SW 1271 (cell line): ENCODE measurements at places on chromosomes 5 and 9.

DNA sequence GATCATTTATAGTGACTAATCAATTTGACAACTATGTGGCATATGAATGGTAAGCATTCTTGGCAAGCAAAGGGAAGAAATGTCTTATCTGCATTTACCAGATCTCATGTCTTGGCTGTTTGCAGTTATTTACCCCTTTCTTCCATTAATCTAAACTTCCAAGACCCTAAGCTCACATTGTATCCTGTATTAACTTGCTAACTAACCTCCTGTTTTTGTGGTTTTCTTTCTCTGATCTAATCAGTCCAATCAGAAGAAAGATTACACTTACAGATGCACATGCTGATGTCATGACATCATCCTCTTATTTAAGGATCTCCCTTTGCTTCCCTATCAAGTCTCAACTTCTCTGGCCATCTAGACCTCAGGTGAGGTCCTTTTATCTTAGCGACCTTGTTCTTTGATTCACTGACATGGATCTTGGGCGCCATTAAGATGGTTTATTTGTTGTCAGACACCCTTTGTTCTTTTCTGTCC is 95.5 kb downstream of the F2RL2 start:
- no peak for DNase-seq

GRCh38 chr5:173395257-173395932 is 67.2 kb upstream of the STC2 start:
- no peak for DNase-seq

- DNase-seq, result no peak
Measured at GRCh38 chr9:125508249-125508648, 198.8 kb downstream of the MAPKAP1 start.

DNA sequence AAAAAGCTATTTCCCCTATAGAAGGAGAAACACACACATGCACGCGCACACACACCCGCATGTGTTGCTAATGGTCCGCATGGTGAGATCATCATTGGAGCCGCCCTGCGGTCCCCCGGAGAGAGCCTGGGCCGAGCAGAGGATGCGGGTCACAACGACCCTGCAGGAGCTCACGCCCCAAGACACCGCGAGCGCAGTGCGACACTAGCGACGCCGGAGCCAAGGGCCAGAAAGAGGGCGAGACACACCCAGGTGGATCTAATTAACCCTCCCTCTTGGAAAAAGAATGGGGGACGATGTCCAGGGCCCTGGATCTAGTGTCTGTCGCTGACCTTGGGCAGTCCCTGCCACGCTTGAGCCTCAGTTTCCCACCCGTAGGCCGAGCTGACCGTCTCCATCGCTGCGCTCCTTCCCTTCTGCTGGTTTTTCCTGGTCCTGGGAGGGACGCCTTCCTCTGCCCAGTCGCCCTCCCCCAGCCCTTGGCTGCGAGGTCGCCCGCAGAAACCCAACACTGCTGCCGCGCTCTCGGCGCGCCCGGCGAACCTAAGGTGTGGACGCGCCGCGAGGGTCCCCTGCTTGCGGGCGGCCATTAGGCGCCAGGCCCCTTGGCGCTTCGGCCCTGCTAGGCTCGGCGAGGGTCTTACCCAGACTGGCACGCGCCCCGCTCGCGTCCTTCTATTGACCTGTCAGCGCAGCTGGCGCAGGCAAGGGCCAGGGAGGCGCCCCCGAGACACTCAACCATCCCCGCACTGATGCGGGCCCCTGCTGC is 47.5 kb upstream of the RNF20 start:
- no peak for DNase-seq

DNA sequence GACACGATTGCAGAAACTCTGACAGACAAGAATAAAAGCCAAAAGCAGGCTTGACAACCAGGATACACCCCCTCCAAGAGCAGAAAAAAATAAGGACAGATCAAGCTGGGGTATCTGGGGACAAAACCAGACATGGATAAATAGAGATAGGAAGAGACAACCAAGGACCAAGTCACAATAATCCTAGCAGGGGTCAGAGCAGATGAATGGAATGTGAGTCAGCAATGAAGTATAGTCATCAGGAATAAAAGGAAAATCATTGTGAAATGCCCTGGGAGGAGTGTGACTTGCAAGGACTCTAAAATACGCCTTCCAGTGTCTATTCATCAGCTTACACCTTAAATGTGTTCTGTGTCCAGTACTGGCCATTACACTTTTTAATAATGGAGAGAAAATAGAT is 206.8 kb downstream of the CAAP1 start:
- DNase-seq, result no peak

GRCh38 chr5:56412601-56413379 is 179.7 kb upstream of the ANKRD55 start:
- no peak for DNase-seq

DNA sequence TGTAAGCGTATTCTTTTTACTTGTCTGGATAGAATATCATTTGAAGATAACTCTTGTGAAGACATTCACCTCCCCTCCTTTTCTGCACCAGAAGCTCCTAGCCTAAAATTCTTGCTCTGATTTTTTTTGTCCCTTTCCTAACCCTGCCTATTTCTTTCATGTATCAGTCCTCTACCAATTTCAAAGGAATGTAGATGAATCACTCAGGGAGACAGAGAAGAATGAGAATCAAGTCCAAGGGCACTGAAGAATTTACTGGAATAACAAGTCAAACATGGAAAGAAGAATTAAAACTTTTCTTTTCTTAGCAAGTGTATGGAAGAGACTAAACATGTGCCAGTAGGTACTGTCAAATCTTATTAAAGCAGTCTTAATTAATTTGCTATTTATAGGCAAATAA is 618.7 kb downstream of the DNAH5 start:
- no peak for DNase-seq

DNA sequence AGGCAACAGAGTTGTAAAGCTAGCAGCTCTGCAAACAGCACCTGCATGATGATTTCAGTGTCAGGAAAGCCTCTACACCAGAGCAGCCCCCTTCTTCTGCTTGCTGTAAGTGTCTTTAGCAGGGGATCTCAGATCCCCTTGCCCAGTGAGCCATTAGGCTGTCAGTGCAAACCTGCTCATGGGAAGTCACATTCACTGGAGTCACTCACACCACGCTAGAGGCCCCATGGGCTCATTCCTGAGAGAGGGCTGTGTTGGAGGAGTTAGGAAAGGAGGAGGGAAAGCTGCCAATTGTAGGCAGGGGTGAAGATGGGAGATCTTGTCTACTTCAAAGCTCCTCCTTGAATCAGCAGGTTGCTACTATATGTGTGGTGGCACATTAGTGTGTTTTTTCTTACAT is 275.2 kb downstream of the SMARCA2 start:
- DNase-seq, result no peak

- DNase-seq, result no peak
Measured at GRCh38 chr5:91706785-91707520, 323.8 kb upstream of the ARRDC3 start.

- DNase-seq, result no peak
Measured at GRCh38 chr9:89659891-89660685, 55.3 kb downstream of the GADD45G start.

- DNase-seq, result no peak
Measured at GRCh38 chr5:77841616-77842015, 65.5 kb upstream of the TBCA start.

- no peak for DNase-seq
Measured at GRCh38 chr9:4371108-4371507, 71.2 kb upstream of the GLIS3 start.

DNA sequence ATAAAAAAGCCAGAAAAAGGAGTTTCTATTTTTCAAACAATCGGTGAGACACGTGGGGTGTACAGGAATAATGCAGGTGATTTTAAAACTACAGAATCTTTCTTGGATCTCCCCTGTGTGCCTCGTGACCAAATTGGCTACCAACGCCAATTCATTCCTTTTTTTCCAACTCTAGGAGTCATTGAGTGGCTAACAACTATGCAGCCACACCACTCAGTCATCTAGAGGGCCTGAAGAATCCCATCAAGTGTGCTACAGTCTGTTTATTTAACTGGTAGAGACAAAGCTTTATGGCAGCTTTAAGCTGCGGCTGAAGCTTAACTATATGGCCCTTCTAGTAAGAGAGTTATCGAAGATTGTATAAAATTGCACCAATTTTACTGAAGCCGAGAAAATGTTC is 113.1 kb upstream of the NIPBL start:
- no peak for DNase-seq

GRCh38 chr5:75463726-75464125 is 47.7 kb downstream of the CERT1 start:
- no peak for DNase-seq

- no peak for DNase-seq
Measured at GRCh38 chr9:36249189-36249588, 9.1 kb downstream of the GNE start.

DNA sequence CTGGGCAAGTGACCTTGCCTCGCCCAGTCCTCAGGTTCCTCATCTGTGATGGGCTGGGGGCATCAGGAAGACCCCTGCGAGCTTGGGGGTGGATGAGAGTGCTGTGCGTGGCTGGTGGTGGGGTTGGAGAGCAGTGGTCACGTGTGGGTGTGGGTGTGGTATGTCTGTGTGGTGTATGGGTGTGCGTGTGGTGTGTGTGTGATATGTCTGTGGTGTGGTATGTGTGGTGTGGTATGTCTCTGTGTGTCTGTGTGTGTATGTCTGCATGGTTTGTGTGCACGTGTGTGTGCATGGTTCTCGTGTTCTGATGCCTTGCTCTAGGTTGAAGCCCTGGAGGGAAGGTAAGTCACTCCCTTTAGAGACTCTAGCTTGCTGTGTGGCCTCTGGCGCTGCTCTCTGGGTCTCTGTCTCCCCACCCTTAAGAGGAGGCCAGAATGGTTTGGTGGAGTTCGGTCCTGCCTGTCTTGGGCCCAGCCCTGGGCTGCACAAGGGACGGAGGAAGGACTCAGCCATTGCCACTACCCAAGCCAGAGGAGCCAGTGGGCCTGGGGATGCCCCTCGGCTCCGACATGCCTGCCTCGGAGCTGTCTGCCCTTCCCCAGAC is 87.0 kb downstream of the RXRA start:
- DNase-seq, result no peak

- DNase-seq, result no peak
Measured at GRCh38 chr5:2302169-2302568, 419.4 kb upstream of the IRX4 start.

DNA sequence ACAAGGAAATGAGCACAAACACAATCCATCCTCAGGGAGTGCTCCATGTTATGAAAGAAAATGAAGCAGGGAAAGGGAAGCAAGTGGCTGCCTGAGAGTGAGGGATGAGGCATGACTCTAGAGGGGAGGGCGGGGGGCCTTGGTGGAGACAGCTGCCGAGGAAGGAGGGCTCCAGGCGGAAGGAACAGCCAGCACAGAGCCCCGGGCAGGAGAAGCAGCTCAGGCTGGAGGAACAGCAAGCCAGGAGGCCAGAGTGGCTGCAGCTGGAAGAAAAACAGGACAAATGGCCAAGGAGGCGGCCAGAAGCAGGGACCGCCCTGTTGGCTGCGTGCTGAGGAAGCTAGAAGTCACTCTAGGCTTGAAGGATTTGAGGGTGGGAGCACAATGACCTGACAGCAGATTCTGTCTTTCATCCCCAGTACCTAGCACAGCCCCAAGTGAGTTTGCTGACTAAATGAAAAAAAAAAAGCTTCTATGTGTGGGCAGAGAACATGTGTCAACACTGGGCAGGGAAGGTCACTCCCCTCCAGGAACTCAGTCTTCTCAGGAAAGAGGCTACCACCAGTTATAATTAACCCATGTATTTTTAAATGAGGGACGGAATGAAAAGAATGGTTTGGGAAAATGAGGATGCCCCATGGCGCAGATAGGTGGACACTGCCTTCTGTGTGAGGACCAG is 142.8 kb downstream of the DCP2 start:
- DNase-seq, result no peak

- DNase-seq, result no peak
Measured at GRCh38 chr9:116101516-116101915, 52.1 kb upstream of the PAPPA start.

- DNase-seq, result no peak
Measured at GRCh38 chr5:125201446-125202052, 455.1 kb upstream of the ZNF608 start.

DNA sequence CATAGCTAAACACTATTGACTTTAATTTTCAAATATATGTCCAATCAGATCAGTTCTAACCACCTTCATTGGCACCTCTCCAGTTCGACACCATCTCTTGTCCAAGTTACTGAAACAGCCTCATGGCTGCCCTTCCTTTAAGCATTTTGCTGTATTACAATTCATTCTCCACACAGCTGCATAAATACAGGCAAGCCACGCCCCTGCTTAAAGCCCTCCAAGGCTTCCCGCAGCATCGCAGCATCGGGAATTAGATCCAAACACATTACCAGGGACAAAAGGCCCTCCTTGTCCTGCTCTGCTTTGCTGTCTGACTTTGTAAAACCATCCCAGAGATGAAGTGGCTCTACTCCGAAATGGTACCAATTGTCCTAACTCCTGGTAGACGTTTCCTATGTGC is 75.1 kb upstream of the RAI14 start:
- DNase-seq, result no peak

DNA sequence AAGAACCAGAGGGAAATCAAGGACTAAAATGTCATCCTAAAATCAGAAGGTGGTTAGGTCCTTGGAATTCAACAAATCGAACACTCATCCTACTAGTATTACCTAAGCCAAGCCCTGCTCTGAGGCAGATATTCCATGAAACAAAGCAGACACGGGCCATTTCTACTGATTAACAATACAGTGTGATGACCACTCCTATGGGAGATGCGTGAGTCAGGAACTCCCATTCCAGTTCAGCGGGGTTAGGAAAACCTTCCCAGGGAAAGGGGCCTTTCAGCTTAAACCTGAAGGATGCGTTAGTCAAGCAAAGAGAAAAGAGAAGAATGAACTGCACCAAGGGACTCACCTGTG is 117.8 kb upstream of the LHFPL2 start:
- no peak for DNase-seq

DNA sequence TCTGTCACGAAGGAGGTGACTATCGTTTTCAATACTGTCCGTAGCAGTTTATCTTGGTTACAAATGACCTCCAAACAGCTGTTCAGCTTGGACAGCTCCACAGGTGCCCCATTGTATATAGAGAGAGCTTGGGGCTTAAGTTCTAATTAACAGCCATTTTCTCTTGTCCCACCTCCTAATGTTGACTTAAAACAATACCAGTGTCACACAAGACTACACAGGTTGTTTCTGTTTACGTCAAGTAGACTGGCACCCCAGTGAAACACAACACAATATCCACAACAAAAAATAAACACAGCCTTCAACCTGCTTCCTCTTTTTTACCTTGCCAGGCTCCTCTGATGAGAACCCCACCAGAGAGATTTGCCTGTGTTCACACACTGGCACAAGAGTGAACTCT is 39.8 kb upstream of the TLE1 start:
- DNase-seq, result no peak

- DNase-seq, result no peak
Measured at GRCh38 chr5:72846483-72846882, 30.0 kb downstream of the TNPO1 start.

GRCh38 chr9:125604196-125604595 is 102.8 kb downstream of the MAPKAP1 start:
- no peak for DNase-seq

- no peak for DNase-seq
Measured at GRCh38 chr9:15837079-15837679, 284.3 kb downstream of the CCDC171 start.
